ENCODE measurements at places on chromosomes 7 and 10.

- no peak for DNase-seq
Observed at GRCh38 chr7:1969459-1970284, 263.1 kb downstream of the MAD1L1 start.

GRCh38 chr10:33249137-33249536, 85.3 kb downstream of the NRP1 start:
- DNase-seq = no peak

DNA sequence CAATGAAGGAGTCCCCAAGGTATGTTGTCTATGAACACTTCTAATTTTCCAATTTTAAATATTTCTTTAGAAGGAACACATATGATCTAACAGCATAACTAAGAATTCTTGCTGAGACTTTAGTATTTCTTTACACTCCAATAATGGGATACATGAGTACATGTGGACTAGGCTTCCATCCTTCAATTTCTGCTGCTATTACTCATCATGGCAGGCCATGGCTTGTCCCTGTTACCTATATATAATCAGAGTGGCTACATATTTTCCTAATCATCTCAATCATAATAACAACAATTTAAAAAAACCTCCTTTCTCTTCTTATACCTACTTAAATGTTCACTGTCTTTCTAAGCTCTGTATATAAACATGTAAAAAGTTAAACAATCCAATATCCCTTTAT, 60.3 kb upstream of the TAC1 start:
- no peak for DNase-seq

DNA sequence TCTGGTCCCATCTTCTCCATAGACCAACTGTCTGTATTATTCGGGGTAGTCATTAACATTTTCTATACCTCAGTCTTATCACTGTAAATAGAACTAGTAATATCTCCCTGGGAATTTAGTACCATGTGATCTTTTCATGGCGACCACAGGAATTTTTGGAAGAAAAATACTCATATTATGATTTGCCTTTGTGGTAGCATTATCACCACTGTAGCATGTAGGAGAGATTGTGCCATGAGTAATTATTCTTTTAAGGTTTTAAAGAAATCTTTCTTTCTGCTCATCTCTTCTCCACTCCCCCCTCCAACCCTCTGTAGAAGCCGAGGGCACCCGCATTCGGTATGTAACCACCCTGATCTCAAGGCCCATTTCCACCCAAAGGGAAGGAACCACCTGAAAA, 25.0 kb downstream of the ZNF365 start:
- peak; percentile 6 for DNase-seq

GRCh38 chr10:9198611-9199010, 1144.1 kb downstream of the GATA3 start:
- DNase-seq = peak; percentile 36

DNA sequence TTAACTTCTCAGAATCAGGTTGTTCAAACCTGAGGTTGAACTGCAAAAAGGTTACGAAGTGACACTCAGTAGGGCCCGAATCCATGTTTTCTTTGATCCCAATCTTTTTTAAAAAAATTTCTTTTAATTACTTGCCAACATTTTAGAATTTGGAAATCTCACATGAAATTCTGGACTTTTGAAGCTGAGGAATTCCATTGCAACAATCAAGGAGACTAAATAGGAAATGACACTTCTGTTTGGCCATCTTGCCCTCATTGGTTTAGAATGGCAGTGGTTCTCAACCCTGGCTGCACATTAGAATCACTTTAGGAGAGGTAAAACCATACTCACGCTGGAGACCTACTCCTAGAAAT, 471 bp upstream of the TOMM7 start:
- DNase-seq = no peak

- DNase-seq = no peak
Observed at GRCh38 chr7:156892081-156892800, 742 bp downstream of the LMBR1 start.

GRCh38 chr10:70677620-70678249, 5.4 kb downstream of the ADAMTS14 start:
- no peak for DNase-seq

DNA sequence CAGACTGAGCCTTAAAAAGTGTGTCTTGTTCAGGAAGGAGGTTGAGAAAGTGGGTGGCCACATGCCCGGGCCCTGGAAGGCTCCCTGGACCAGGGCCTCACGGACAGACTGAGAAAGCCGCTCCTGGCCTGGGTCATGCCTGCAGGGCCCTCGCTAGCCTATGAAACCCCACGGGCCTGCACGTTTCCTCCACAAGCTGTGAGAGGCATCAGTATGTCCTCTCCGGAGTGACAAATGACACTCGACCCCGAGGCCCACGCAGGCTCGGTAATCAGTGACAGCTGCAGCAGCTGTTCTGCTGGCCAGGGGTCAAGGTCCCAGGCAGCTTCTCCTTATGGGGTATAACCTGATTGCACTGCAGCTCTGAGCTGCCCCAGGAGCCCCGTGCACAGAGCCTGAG, 47.6 kb downstream of the ASB13 start:
- no peak for DNase-seq

- DNase-seq = no peak
Observed at GRCh38 chr7:100604976-100605911, 3.1 kb downstream of the PCOLCE start.

DNA sequence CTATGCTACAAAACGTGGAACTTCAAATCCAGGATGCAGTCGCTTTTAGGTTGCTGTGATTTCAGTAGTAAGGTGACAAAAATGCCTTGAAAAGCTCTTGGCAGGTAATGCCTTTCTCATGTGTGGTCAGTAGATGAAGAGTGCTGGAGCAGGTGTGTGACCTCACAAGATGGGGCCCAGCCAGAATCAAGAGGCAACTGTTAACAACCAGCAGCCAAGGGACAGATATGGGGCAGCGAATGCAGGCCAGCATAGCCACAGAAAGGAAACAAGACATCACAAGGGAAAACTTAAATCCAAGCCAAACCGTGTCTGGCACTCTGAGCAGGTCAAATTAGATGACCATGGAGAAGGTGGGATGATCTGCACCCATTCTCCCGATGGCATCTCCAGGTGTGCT, 12.3 kb downstream of the HUS1 start:
- no peak for DNase-seq

DNA sequence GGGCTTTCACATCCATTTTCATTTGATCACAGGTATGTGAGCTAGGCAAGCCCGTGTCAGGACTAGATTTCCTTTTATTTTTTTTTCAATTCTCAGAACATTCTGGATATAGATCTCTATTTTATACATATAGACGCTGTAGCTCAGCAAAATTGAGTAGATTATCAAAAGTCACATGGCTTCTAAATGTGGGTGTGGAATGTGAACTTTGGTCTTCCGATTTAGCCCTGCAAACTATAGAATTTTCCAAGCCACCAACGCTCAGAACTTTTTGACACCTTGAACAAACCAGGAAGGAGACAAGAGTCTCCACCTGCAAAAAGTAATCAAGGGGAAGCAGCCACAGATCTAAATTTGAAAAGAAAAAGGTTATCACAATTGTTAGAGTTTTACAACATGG, 15.9 kb upstream of the FFAR4 start:
- DNase-seq = no peak

Data from fibroblast of mammary gland (primary cell).